Activated naive CD4-positive, alpha-beta T cell (primary cell): ENCODE measurements at places on chromosomes 5 and 9.
A peak's percentile ranks its signal among the peaks of the same experiment; 100 is the strongest.

- DNase-seq, result no peak
Measured at GRCh38 chr5:85760519-85760918, 857.2 kb upstream of the COX7C start.

DNA sequence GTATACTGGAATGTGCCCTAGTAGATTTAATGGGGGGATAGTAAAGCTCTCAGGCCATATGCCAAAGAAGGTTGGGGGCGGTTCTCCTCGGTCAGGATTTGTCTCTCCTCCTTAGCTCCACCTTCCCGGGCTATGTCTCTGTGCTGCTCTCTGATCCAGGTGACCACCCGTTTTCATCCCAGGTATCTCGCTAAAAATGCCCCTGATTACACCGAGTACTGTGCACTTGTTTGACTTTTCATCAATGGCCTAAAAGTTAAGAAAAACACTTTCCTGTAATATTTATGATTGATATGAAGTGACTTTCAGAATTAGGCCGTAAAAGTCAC, 724 bp downstream of the NDUFS6 start:
- DNase-seq, result no peak

GRCh38 chr5:157214861-157215513, 34.3 kb downstream of the ITK start:
- DNase-seq, result no peak

GRCh38 chr9:108994695-108995094, 18.6 kb downstream of the CTNNAL1 start:
- DNase-seq, result no peak

- no peak for DNase-seq
Measured at GRCh38 chr5:143693651-143694252, 118.2 kb upstream of the HMHB1 start.

DNA sequence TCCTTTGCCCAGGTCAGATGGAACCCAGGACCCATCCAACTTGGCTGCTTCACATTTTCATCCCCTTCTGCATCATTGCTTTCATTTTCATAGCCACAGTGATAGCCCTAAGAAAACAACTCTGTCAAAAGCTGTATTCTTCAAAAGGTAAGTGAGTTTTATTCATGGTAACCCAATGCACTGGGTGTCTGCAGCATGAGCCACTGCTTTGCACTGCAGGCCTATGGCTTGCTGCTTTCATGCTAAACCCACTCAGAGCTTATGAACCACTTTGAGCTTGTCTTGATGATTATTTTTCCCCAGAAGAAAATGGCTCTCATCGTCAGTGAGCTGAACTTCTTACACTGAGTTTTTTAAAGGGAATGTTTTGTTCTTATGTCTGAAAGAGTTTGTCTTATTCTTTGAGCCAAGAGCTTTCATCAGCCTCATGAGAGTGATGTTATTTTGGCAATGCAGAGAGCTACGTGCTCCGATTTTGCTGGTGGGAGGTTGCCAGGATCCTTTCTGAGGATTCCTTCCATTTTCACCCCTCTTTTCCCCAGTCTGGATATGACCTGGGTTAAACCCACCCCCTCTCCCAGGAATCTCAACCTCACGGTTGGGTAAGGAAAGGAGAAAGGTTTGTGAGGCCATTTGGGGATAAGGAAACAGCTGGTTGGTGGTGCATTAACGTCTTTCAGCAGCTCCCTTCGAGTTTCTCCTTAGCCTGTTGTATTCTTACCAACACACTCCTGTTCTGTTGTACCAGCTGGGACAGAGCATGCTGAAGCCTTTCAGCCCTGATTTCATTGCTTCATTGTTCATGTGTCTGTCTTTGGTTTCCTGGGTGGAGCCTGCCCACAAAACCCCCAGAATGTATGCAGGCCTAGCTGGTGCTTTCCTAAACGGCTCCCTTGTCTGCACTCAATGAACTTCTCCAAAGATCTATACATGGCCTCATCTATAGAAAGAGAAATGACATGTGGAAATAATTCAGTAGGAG, 47.6 kb downstream of the PDCD1LG2 start:
- peak; percentile 11 for DNase-seq

GRCh38 chr5:153623124-153623523, 132.7 kb downstream of the GRIA1 start:
- DNase-seq, result no peak

DNA sequence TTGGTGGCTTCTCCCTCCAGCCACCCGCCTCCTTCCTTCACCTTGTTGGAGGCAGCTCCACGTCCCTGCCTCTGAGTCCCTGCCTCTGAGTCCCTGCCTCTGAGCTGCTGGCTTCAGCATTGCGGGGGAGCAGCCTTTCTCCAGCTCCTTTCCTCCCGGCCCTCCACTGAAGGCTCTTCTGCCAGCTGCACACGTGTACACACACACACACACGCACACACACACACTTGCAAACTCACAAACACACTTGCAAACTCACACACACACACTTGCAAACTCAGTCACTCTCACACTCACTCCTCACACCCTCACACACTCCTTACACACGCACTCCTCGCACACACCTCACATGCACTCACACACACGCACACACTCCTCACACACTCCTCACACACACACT, 45.1 kb downstream of the C9orf50 start:
- DNase-seq, result no peak

GRCh38 chr5:54905942-54906537, 79.4 kb downstream of the ESM1 start:
- peak; percentile 46 for DNase-seq

GRCh38 chr9:77910194-77910621, 121.4 kb downstream of the GNAQ start:
- no peak for DNase-seq

- no peak for DNase-seq
Measured at GRCh38 chr9:120868339-120868675, 8.7 kb downstream of the PHF19 start.

GRCh38 chr5:126138281-126138931, 284.8 kb upstream of the GRAMD2B start:
- no peak for DNase-seq

DNA sequence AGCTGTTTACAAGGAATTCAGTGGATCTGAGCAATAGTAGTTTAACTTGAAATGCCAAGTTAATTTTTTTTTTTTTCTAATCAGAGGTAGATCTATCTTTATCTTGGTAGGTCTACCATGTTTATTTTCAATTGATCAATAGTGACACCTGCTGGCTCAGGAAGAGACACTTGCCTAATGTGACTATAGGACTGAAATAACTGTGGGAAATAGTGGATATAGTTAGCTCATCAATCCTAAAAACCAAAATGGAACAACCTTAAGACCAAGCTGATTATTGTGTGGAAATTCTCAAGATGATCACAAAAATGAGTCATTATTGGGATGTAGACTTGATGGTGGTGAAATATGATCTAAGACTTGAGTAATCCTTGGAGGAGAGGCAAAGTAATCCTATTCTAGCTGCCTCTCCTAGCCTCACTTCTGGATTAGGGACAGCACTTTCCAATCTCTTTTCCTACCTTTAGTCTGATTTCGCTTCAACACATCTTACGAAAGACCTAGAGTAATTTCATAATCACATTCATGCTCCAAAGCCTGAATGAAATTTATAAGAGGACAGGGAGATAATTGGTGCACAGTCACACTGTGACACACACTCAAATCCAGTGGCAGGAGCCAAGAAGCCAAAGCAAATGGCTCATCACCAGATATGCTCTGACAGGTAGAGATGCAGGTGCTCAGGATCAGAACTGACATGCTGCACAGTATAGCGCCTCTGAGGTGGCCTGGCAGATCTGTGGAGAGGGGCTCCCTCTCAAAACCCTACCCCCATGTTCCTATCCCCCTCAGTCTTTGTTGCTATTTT, 156.3 kb downstream of the HMHB1 start:
- no peak for DNase-seq

GRCh38 chr5:134088994-134089560, 25.4 kb upstream of the TCF7 start:
- DNase-seq, result no peak

- DNase-seq, result no peak
Measured at GRCh38 chr5:149641000-149641576, 59.8 kb downstream of the ARHGEF37 start.

DNA sequence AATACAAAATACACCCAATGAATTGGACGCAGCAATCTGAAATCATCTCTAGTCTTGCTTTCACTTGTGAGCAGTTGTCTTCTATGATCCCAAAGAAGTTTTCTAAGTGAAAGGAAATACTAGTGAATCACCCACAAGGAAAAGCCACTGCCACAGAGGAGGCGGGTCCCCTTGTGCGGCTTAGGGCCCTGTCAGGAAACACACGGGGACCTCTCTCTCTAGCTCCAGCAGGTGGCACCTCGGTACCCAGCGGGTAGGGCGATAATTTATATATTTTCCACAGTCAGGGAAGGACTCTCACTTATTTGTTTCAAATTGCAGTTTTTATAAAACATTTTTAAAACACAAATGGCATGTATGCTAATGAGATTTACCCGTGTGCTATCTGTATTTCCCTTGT, 417.1 kb downstream of the KDM4C start:
- DNase-seq, result no peak

- DNase-seq, result no peak
Measured at GRCh38 chr5:34728236-34728635, 72.1 kb downstream of the RAI14 start.

GRCh38 chr9:117400171-117400570, 14.7 kb downstream of the ASTN2 start:
- DNase-seq, result no peak

GRCh38 chr5:150153957-150154617, 1.6 kb downstream of the PDGFRB start:
- no peak for DNase-seq

GRCh38 chr5:139739150-139739974, 56.2 kb upstream of the PSD2 start:
- no peak for DNase-seq

- no peak for DNase-seq
Measured at GRCh38 chr9:116795821-116796220, 108.7 kb downstream of the TRIM32 start.

DNA sequence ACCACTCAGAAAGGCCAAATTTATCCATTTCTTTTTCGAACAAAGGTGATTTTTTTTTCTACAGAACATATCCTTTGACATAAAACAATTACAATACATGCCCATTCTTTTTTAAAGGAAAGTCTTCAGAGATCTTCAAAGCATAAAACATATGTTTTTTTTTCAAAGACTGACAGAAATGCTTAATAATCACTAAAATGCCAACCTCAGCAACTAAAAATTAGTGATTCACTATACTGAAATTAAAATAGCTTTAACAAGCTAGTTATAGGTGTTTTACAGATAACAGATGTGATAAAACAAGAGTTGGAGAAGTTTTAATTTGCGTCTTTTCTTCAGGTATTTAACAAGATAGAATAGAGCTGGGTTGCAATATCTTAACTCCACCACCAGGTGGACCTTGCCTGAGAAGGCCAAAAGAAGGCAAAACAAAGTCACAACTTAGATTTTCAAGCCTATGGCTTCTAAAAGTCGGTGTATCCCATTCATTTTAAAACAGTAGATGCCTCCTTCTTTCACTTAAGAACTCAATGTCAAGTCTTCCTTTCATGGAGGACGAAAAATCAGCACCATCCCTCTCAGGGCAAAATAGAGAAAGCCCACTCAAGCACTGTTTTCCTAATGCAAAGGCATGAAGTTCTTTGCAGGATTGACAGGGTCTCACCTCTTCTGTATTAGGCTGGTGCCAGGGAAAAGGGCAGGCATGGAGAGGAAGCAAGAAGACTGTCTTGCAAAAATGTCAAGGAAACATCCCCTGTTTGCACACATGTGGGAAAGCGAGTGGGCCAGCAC, 31.1 kb upstream of the CPLX2 start:
- no peak for DNase-seq

DNA sequence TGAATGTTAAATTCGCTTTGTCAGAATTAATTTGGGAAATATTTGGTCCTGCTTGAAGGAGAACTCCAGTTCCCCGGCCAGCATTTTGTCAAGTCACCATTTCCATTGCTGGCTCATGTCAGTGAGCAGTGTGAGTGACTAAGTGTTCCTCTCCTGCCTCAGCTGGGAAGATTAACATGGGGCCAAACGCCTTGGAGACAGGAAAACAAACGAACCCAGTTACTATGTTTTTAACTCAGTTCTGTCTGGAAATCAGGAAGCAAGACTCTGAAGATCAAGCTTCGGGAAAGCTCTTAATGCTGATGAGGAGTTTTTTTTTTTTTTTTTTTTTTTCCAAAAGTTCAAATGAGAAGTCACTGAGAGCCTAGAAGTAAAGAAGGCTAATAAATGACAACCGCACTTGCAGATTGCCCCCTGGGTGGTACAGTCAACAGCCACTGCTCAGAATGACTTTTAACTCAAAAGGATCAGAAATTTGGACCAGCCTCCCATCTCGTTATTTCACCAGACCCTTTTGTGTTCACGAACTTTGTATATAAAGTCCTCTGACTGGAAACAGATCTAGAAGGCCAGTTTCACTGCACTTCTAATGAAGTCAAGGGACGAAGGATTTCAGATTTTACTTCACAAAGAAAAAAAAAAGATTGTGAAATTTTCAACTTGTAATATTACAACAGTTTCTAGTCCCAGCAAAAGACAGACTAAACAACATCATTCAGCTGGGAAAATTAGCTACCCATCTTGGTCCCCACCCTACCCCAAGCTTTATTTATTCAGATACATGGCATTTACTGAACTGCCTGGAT, 121.3 kb downstream of the LHFPL2 start:
- no peak for DNase-seq

DNA sequence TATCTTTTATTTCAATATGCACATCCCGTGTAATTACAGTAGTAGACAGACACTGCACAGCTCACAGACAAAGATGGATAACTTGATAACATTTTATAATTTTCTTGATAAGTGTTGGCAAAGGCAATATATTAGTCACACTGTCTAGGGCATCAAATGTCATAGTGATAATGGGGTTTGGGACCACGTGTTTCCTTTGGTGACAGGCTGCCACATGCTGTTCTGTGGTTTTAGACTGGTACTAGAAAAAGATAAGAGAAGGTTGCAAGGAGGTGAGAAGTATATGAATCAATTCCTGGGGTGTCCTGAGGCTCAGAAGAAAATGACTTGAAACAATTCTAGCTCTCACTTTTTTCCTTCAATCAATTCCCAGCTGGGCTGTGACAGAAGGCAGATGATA, 258.8 kb upstream of the CHD1 start:
- no peak for DNase-seq

DNA sequence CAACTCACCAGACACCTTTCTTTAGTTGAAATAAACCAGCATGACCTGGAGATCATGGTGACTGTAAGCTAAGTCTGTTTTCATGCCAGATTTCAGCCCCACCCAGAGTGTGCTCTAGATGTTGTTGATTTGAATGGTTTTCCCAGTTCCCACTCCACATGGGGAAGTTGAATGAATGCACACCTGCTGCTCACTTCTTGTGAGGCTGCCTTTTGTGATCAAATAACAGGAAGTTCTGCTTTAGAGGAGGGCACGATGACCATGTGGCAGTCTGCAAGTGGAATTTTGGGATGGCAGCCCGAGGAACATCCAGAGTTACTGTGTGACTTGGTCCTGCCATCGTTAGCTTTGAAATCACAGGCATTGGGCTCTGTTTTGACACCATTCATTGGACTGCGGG, 18.7 kb downstream of the SLC46A2 start:
- no peak for DNase-seq

- no peak for DNase-seq
Measured at GRCh38 chr5:107764976-107765804, 94.5 kb upstream of the EFNA5 start.
